ENCODE measurements at places on chromosomes 16 and 17.
A peak's percentile ranks its signal among the peaks of the same experiment; 100 is the strongest.

DNA sequence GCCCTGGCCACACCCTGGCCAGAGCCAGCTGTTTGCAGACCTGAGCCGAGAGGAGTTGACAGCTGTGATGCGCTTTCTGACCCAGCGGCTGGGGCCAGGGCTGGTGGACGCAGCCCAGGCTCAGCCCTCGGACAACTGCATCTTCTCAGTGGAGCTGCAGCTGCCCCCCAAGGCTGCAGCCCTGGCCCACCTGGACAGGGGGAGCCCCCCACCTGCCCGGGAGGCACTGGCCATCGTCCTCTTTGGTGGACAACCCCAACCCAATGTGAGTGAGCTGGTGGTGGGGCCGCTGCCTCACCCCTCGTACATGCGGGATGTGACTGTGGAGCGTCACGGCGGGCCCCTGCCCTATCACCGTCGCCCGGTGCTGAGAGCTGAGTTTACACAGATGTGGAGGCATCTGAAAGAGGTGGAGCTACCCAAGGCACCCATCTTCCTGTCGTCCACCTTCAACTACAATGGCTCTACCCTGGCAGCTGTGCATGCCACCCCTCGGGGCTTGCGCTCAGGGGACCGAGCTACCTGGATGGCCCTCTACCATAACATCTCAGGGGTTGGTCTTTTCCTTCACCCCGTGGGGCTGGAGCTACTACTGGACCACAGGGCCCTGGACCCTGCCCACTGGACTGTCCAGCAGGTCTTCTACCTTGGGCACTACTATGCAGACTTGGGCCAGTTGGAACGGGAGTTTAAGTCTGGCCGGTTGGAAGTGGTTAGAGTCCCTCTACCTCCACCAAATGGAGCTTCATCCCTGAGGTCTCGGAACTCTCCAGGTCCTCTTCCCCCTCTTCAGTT lies 578 bp downstream of the AOC2 start:
- no peak for DNase-seq

DNA sequence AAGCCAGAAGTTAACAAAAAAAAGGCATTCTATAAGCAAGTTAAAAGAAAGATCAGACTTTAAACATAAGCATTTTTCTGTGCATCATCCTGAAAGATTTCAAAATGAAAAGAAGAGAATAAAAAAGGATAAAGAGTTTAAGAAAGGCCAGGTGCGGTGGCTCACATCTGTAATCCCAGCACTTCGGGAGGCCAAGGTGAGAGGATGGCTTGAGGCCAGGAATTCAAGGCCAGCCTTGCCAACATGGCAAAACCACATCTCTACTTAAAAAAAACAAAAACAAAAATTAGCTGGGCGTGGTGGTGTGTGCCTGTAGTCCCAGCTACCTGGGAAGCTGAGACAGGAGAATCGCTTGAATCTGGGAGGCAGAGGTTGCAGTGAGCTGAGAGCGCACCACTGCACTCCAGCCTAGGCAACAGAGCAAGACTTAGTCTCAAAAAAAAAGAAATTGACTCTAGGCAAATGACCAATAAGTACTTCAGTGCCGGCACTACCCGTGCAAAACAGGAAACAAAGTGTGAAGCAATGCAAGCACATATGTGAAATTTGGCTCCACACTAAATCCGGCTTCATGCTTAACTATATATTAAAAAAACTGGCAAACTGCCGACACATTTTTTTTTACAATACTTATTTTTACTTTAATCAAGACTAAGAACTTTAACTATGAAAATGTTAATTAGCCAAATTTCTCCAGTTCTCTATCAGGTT lies 83.2 kb upstream of the C17orf78 start:
- DNase-seq, result peak; percentile 67

GRCh38 chr17:68710976-68711375 lies 109.8 kb upstream of the FAM20A start:
- no peak for DNase-seq

- DNase-seq, result no peak
Observed at GRCh38 chr17:8126491-8127066, 2.7 kb upstream of the HES7 start.

DNA sequence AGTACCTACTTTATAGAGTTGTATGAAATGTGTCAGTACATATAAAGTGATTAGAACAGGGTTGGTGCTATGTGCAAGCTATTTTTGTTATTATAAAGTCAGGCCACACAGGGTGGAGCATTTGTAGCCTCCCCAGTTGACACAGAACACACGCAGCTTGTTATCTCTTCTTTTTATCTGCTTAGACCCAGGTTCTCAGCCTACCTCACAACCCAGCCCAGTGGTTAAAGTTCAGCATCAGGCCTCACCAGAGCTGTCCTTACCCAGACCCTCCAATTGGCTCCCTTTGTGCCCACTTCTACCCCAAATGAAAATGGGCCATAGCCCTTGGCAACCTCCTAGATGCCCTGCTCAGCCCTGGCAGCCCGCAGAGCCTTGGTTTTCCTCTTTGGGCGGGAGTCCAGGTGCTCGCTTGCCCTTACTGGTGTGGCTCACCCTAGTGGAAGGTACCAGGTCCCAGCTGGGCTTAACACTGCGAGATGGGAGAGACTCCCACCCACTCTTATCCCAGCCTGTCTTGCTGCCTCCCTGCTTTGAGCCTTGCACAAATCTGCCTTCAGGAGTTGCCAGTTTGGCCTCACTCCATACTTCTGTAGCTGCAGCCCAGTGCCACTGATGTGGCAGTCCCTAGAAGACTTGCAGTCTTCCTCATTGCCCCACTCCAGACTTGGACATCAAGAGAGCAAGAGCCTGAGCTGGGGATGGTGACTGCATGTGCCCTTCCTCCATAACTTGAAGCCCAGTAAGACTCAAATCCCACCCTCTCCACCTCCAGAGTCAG lies 1.1 kb upstream of the PIGS start:
- no peak for DNase-seq

Data from inflammatory macrophage treated with lipopolysaccharide for 1 hour (primary cell).